GOT3 (cell line): ENCODE measurements at places on chromosomes 6 and 20.

DNA sequence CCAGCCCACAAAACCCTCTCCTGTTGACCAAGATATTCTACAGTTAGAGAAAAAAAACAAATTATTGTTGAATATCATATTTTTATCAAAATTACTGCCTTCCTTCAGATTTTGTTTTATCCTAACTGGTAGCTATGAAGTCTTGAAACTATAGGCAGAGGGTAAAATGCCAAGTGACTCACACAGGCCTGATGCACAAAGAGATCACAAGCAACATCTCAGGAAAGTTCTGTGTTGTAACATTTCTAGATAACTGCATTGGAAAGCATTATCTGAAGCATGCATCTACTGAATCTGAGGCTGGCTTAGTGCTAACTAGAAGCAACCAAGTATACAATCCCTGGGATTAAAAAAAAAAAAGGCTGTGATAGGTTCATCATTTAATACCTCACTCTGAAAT lies 134.2 kb downstream of the PKHD1 start:
- DNase-seq: no peak

DNA sequence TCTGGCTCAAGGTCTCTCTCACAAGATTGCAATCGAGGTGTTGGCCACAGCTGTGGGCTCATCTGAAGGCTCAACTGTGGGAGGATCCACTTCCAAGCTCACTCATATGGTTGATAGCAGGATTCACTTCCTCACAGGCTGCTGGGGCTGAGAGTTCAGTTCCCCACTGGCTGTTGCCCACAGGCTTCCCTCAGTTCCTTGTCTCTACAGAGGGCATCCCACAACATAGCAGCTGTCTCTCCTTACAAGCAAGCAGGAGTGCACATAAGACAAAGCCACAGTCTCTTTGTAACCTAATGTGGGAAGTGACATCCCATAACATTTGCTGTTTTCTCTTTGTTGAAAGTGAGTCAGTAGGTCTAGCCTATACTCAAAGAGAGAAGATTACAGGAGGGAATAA lies 14.0 kb downstream of the SPATS1 start:
- no peak for DNase-seq

GRCh38 chr20:34055290-34055689 lies 56.8 kb downstream of the EIF2S2 start:
- no peak for DNase-seq

DNA sequence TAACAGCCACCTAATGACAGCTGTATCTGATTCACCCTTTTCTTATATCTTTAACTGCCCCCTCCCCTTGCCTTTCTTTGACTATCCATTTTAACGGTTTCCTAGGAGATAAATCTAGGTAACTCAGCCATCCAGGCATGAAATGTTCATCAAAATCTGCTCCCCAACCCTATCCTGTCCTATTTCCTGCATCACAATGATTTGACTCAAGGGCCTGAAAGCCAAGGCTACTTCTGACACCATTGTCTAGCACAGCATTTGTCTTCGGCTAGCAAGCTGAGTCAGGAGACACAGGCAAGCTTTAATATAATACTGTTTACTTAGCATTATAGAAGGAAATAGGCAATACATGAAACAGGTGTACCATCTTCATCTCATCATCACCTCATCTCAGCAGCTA lies 31.6 kb upstream of the MANEA start:
- no peak for DNase-seq

DNA sequence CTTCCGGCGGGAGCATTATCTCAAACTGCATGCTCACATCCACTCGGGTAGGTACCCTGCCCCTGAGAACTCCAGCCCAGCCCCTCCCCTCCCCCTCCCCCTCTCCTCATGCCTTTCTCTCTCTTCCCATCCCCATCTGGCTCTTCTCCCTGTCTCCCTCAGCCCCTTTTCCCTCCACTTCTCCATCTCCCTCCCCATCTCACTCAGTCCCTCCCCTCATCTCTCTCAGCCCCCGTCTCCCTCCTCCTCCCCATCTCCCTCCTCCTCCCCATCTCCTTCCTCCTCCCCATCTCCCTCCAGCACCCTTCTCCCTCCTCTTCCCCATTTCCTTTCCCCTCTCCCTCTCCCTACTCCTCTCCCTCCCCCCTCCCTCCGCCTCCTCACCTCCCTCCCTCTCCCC lies 27.3 kb upstream of the CHMP4B start:
- DNase-seq: no peak
